Gastroesophageal sphincter (tissue), 4 donors: ENCODE measurements at places on chromosomes 12 and 14.

DNA sequence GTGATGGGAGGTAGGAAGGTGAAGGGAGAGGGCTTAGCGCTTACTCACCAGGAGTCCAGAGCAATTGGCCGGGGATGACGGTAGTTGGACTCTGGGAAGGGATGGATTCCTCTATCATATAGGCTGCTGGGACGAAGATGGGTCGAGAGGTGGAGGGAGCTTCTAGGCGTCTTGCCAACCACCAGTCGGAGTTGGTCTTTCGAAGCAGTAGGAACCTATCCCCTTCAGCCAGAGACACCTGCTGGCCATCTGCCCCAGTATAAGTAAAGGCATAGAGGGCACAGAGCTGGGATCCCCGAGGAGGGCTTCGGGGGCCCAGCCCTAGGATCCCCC lies 657 bp downstream of the ARHGAP9 start:
- no peak for ATAC-seq

- no peak for ATAC-seq
Measured at GRCh38 chr12:97404543-97404942, 58.1 kb upstream of the RMST start.

- ATAC-seq, result no peak
Measured at GRCh38 chr12:85956081-85956480, 82.0 kb downstream of the NTS start.

DNA sequence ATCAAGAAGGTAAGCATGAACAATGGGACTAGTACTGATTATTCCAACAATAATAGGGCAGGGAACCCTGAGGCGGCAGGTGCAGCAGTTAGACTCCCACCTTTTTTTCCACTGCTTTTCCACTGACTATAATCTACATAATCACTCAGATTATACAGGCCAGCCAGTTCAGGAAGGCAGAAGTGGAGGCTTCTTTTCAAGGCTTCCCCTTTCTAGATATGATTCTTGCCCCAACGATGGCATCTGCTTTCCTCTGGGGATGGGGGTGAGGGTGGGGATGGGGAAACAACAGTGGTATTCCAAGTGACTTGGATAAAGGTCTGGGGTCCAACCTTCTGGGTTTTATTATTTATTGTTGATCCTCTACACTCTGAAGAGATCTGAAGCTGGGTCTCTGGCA lies 331 bp downstream of the NCKAP1L start:
- ATAC-seq, result no peak

DNA sequence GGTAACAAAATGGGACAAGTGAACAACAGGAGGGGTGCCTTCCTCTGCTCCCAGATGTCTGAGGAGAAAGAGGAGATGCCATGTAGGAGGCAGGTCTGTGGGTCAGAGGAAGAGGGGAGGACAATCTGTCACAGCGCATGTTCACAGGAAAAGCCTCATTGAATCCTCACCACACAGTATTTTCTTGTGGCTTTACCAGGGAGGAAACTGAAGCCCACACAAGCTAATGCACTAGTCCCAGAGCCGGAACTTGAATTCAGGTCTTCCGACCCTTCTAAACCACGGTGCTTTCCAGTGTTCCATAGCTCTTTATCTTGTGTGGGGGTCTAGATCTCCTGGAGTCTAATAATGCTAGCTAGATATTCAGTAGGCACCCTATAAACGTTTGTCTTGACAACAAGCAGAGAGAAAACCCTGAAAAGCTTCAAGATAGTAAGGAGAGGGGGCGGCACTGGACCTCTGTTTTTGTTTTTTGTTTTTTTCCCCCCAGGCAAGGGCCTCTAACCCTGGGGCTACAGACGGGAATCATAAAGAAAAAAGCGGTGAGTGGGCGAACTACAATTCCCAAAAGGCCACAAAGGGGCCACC lies 371 bp upstream of the SHMT2 start:
- no peak for ATAC-seq

DNA sequence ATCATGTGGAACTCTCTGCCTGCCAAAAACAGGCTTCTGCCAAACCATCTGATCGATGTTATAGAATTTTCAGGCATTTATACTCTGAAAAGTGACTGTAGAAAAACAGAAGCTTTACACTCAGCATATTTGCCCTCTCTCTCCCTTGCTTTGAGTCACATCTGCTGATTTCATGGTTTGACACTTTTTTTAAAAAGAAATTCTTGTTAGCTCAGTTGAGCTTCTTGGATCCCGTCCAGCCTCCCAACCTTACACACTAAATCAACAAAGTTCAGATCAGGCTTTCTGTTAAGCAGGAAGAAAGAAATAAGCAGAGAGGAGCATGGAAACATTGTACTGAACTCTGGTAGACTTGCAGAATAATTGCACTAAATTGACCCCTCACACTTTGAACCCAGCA lies 193.6 kb upstream of the SEL1L start:
- no peak for ATAC-seq

DNA sequence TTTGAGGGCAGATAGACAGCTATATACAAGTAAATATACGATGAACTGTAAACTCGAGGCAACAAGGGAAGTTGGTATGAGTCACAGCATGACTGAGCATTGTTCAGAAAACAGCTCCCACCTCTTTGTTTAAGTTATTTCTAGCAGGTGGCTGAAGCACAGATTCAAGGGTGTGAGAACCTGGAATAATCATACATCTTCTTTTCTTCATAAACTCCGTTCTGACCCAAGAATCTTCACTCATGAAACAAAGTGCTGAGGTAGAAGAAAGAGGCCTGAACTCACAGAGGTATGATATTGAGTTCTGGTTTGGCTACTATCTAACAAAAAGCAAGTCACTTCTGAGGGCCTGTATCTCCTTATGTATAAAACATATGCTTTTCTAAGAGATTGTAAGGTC lies 364.1 kb upstream of the KITLG start:
- no peak for ATAC-seq

GRCh38 chr12:41293011-41293410 lies 104.9 kb downstream of the PDZRN4 start:
- no peak for ATAC-seq

- ATAC-seq, result no peak
Measured at GRCh38 chr12:117031843-117032592, 67.2 kb downstream of the TESC start.

DNA sequence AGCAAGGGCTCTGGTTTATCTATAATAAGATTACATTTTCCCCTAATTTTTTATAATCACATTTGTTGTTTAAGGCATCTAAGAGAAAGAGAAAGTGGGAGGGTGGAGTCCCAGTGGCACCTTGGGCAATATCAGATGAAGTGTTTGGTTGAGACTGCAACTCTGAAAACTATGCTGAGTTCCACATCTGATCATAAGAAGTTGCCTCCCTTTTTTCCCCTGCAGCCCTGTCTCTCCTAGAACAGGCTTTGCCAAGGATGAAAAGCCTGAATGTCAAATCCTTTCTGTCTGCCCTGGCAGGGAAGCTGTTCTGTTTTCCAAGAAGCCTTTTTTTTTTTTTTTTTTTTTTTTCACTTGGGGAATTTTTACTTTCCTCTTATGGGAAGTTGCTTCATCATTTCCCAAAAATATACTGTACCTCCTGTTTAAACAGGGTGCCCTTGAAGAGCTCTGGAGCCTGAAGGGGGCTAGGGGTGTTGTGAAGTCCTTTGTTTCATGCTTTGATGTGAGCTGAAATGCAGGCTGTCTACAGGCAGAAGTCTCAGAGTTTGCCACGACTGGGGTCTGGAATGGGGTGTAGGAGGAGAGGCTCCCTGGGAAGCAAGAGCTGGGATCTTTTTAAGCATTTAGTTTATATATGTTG lies 71.3 kb downstream of the SUSD6 start:
- ATAC-seq, result peak; percentile 79

GRCh38 chr12:90203556-90203955 lies 494.9 kb upstream of the ATP2B1 start:
- no peak for ATAC-seq

DNA sequence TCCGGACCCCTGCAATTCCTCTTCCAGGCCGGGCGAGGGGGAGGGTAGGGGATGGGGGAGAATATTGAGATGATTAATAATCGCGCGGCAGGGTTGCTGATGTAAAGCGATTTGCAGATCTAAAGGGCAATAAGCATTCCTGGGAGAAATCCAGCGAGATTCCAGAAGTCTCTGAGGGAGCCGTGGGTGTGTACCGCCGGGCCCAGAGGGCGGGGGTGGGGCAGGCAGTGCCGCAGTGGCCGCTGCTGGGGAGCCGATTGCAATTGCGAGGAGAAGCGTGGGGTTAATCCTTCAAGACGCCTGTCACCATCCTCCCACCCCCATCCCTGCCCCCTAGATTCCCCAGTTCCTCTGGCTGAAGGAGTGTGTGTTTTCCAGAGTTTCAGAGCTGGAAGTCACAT lies 16.4 kb downstream of the FOS start:
- peak; percentile 20 for ATAC-seq

- ATAC-seq, result no peak
Measured at GRCh38 chr12:105986779-105987684, 151.7 kb downstream of the NUAK1 start.

DNA sequence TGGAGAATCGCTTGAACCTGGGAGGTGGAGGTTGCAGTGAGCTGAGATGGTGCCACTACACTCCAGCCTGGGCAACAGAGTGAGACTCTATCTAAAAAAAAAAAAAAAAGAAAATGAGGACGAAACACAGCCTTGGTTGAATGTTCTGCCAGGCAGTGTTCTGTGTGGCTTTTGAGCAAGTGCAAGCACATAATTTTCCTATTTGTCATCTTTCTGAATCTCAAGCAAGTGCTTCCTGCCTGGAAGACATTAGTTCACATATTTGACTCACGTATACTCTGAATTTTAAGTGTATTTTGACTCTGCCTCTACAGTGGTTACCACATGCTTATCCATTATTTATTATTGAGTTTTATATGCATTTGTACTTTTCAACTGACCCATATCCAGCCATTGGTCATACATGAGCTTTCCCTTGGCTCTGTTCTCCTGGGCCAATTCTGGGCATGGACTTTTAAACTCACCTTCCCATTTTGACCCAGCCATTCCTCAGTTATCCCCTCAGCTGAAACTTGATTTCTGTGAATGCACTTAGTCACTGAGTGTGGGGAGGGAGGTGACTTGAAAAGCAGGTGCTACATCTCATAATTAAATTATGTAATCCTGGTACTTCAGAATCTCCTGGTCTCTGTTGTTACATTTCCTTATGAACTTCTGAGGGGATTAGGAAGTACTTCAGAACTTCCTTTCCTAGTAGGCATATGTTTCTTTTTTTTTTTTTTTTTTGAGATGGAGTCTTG lies 8.1 kb downstream of the OR10G2 start:
- ATAC-seq, result no peak

DNA sequence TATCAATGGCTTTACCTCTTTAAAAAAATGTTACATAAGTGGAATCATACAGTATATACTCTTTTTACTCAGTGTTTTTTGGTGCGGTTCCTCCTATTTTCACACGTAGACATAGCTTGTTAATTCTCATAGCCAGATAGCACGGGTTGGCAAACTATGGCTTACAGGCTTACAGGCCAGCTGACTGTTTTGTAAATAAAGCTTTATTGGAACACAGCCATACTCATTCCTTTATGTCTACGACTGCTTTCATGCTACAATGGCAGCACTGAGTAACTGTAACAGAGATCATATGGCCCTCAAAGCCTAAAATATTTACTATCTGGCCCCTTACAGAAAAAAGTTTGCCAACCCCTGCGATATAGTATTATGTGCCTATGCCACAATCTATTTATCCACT lies 5.8 kb upstream of the DAAM1 start:
- no peak for ATAC-seq

DNA sequence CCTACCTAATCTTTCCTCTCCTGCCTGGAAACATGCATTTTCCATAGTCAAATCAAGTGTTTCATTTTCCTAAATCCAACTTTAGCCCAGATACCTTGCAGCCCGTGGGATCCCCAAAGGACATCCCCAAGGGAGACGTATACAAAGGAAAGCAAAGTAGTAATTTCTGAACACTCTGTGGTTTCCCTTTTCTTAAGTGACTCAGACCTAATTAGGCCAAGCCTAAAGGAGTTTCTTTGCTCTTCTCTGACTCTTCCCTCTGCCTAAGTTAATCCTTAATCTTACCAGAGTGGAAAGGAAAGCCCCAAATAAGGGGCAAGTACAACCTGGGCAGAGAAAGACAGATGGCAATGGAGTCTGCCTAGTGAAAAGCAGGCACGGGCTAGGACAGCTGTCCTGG lies 250.3 kb downstream of the SPTSSA start:
- ATAC-seq, result no peak

GRCh38 chr12:128815779-128816642 lies 7.7 kb downstream of the SLC15A4 start:
- no peak for ATAC-seq

- no peak for ATAC-seq
Measured at GRCh38 chr14:96105089-96105925, 66.1 kb downstream of the C14orf132 start.

- ATAC-seq, result no peak
Measured at GRCh38 chr12:132109741-132110140, 34.4 kb downstream of the DDX51 start.

DNA sequence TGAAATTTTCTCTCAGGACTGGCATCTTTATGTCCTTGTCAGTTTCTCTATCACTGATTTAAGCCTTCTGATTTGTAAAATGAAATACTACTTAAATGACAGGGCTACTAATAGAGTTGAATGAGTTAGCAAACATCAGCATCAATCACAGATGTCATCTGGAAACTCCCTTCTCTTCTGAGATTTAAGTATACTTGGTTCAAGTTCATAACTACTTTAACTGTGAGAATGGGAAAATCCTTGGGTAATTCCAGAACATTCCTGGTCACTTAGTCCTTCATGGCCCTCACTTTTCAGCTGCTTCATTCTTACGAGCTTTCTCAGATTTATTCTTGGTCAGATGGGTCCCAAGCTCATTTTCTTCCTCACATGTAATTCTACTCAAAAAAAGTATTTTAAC lies 1655.3 kb upstream of the FLRT2 start:
- no peak for ATAC-seq

GRCh38 chr12:10272467-10272866 lies 35.2 kb upstream of the KLRD1 start:
- no peak for ATAC-seq

GRCh38 chr12:86081843-86082242 lies 174.3 kb downstream of the MGAT4C start:
- no peak for ATAC-seq

- ATAC-seq, result no peak
Measured at GRCh38 chr12:124523071-124523470, 44.3 kb downstream of the NCOR2 start.

DNA sequence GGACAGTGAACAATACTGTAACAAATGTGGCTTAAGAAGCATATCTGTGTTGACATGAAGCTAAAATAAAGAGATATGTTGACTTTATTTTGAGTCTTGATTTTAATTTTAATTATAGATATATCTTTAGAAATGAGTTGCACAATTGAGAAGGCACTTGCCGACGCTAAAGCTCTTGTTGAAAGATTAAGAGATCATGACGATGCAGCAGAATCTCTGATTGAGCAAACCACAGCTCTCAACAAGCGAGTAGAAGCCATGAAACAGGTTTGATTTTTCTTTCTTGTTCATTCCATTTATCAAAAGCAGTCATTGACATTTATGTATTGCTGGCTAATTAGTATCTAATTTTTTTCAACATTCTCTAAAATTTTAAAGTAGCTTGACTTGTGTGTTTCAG lies 15.8 kb downstream of the FGFR1OP2 start:
- no peak for ATAC-seq

- ATAC-seq, result no peak
Measured at GRCh38 chr14:31884776-31885379, 192.2 kb upstream of the ARHGAP5 start.
